CD4-positive, alpha-beta T cell (primary cell): ENCODE measurements at places on chromosomes 6 and 20.

DNA sequence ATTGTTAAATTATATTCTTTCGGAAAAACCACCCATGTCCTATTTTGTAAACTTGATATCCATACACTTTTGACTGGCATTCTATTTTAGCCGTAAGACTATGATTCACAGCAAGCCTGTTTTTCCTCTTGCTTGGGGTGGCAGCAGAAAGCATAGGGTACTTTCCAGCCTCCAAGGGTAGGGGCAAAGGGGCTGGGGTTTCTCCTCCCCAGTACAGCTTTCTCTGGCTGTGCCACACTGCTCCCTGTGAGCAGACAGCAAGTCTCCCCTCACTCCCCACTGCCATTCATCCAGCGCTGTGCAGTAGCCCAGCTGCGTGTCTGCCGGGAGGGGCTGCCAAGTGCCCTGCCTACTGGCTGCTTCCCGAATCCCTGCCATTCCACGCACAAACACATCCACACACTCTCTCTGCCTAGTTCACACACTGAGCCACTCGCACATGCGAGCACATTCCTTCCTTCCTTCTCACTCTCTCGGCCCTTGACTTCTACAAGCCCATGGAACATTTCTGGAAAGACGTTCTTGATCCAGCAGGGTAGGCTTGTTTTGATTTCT, 2.1 kb upstream of the ESR1 start:
- DNase-seq: no peak

DNA sequence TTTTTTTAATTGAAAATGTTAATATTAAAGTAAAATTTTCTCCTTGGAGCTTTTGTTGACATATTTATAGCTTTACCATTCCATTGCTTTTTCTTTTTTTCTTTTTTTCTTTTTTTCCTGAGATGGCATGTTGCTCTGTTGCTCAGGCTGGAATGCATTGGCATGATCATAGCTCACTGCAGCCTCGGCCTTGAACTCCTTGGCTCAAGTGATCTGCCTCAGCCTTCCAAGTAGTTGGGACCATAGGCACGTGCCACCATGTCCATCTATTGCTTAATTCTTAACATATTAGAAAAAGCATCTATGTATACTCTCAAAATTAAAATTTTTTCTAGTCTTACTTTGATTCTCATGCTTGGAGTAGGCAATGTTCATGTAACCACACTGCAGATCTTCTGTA, 43.0 kb downstream of the RALGAPB start:
- no peak for DNase-seq

DNA sequence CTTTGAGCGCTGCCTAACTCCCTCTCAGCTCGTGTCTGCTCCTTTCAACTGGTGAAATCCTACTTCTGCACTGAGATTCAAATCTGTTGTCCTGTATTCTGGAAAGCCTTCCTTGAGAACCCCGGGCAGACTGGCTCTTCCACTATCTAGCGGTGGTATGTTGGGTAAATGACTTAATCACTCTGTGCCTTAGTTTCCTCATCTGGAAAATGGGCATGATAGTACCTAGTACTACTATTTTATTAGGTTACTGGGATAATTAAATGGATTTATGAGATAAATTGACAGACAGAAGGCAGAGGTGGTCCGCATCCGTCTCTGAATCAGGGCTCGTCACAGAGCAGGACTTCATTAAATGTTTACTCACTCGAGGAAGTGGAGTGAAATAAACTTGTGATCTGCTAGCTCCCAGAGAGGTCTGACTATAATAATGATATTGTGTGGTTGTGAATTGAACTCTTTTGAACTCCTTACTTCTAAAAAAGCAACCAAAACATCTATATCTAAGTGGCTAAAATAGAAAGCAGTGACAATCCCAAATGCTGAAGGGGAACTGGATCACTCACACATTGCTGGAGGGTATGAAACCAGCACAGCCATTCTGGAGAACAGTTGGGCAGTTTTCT, 26.6 kb downstream of the PPP1R16B start:
- DNase-seq: no peak

DNA sequence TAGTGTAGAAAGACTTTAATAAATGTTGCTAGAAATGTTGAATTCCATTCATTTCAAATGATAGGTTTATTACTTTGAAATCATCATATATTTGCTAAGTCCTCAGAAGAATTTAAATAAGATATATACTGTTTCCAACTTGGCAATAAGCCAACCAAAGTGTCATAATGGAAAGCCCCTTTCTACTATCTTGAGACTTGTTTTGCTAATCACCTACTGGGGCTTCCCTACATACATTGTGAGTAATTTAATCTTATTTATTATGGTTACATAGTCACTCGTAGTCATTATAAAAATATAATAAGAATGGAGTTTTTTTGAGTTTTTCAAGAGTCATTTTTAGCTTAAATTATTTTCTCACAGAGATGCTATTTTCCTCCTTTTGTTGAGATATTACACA, 20.7 kb downstream of the COL19A1 start:
- no peak for DNase-seq
